ENCODE measurements at places on chromosomes 16 and 17. TPM values are rescaled to one million over a fixed set of nuclear protein-coding genes. Genes with fewer than 3 reads are reported as not detected.

GRCh38 chr16:85521552-85522307, 91.4 kb upstream of the GSE1 start:
- no peak for DNase-seq

DNA sequence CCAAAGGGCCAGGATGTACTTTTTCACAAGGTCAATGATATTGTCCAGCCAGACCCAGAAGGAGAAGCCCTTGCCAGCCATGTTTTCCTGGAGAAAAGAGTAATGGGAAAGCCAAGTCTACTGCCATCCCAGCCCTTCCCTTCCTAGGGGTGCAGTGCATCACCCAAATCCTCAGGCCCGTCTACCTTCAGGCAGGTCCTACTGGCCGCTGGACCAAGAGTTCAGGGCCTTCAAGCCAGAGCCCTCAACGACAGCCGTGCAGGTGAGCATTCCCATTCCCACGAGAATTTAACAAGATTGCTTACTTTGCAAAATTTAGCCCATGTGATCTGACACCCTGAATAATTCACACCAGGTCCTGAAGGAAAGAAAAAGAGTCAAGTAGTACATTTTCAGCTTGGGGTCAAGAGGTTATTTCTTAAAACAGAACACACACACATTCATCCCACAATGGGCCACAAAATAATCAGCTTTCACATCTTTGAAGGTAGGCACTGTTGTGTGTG, 35.0 kb downstream of the STAT5A start:
- no peak for DNase-seq

- DNase-seq = no peak
Observed at GRCh38 chr16:78642621-78643285, 543.3 kb downstream of the WWOX start.

TEDC2 gene
- total RNA-seq = 3.8 TPM

TRPV3 gene
- total RNA-seq = under 0.01 TPM

PIPOX gene
- total RNA-seq = 7.0 TPM

Measured in stomach (tissue), 19 donors.